RKO (cell line): ENCODE measurements at places on chromosomes 12 and 14.

DNA sequence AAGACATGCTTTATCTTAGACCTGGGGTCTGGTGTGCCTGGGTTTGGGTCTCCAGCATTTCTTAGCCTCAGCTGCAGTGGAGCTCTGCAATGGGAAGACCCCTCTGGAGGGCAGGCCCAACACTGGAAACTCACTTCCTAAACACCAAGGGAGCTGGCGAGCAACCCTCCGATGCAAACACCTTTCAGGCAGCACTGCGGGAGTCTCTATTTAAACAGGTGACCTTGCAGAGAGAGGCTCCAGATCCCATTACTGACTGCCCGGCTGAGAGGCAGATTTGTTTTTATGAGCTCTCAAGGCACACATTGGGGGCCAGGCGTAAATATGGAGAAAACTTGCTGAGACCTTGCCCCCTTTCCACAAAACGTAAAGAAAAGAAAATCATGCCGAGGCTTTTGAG, 195.5 kb downstream of the PAX9 start:
- no peak for DNase-seq

- no peak for DNase-seq
Observed at GRCh38 chr14:28813810-28814209, 47.2 kb downstream of the FOXG1 start.

DNA sequence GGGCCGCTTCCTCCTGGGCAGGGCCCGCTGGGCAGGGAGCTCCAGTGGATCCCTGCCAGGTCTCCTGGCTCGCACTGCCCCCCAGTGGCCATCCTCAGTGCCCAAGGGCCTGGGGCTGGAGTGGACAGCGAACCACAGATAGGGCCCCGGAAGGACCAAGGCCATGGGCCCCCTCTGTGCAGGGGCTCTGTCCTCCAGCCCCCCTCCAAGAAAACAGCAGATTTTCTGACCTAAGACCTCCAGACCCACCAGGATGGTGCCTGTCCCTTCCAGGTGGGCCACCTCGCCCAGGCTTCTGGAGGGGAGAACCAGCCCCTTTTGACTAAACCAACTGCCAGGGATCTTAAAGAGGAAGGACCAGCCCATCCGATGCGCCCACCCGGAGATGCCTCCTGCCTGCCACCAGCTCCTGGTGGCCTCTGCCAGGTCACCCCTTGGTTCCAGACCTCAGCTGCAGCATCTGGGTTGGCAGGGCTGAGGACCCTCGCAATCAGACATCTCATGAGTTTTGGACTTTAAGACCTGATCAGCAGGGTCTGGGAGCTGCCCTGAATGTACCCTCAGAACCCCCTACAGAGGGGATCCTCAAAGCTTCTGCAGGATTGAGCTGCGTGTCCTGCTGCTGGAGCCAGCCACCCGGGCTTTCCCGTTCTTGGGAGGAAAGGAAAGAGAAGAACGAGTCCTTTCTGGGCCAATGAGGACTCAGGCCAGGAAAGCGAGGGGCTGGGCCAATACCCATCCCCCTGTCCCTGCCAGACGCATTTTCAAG, 325.8 kb upstream of the DIO3 start:
- peak; percentile 20 for DNase-seq

GRCh38 chr14:25396128-25396527, 346.2 kb upstream of the STXBP6 start:
- DNase-seq: peak; percentile 6

GRCh38 chr14:64801800-64802199, 77.9 kb downstream of the SPTB start:
- DNase-seq: no peak

DNA sequence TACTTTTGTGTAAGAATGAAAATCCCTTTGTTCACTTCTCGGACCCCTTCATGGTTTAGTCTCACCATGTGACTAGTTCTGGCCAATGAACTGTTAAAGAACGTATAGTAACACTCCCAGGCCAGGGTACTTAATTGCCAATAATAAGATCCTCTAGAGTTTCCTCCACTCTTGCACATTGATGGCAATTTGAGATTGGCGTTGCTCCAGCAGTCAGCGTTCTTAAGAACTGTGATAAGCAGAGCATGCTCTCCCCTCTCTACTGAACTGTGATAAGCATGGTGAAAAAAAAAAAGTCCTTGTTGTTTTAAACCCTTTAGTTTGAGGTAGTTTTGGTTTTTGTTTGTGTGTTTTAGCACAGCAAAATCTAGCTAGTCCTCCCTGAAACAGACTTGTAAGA, 854.5 kb downstream of the SLC6A15 start:
- no peak for DNase-seq

- no peak for DNase-seq
Observed at GRCh38 chr12:121448771-121449315, 48.9 kb downstream of the RNF34 start.

DNA sequence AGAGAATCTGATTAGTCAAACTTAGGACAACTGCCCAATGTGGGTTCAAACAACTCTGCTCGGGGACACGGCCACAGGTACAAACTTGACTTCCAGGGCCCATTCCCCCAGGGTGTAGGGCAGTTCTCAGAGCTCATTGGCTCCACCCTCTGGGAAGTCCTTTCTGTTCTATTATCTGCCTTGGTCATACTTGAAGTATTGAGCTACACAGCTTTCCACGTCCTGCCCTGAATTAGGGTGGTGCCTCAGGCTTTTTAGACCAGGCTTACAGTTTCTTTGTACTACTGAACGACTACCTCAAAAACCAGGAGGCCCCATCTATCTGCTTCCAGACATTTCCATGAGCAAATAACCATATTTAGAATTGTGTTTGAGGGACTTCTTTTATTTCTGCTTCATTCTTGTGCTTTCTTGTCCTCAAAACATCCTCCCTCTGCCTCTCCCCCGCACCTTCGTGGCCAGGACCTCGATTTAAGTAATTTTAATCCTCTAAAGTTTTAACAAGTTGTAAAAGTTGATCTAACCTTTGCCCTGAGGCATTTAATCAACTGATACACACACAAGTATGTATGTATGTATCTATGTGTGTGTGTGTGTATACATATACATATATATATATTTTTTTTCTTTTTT, 281.7 kb upstream of the AMIGO2 start:
- no peak for DNase-seq

GRCh38 chr14:70168406-70168805, 20.3 kb downstream of the SLC8A3 start:
- no peak for DNase-seq

GRCh38 chr12:109759595-109759994, 46.0 kb downstream of the FAM222A start:
- DNase-seq: no peak

- no peak for DNase-seq
Observed at GRCh38 chr12:100185361-100185894, 15.2 kb upstream of the ACTR6 start.

DNA sequence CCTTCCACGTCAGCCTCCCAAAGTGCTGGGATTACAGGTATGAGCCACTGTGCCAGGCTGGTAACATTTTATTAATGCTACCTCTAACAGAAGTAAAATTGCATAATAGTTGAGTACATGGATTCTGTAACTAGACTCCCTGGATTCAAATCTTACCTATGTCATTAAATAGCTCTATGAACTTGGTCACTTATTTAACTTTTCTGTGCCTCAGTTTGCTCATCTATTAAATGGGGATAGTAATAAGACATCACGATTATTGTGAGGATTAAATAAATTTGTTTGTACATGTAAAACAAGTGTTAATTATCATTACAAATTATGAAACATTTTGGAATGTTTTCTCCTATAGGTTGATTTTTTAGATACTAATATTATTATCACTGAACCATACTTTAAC, 6.7 kb downstream of the ACTR6 start:
- no peak for DNase-seq

- no peak for DNase-seq
Observed at GRCh38 chr12:46403719-46404070, 31.1 kb upstream of the SLC38A2 start.

DNA sequence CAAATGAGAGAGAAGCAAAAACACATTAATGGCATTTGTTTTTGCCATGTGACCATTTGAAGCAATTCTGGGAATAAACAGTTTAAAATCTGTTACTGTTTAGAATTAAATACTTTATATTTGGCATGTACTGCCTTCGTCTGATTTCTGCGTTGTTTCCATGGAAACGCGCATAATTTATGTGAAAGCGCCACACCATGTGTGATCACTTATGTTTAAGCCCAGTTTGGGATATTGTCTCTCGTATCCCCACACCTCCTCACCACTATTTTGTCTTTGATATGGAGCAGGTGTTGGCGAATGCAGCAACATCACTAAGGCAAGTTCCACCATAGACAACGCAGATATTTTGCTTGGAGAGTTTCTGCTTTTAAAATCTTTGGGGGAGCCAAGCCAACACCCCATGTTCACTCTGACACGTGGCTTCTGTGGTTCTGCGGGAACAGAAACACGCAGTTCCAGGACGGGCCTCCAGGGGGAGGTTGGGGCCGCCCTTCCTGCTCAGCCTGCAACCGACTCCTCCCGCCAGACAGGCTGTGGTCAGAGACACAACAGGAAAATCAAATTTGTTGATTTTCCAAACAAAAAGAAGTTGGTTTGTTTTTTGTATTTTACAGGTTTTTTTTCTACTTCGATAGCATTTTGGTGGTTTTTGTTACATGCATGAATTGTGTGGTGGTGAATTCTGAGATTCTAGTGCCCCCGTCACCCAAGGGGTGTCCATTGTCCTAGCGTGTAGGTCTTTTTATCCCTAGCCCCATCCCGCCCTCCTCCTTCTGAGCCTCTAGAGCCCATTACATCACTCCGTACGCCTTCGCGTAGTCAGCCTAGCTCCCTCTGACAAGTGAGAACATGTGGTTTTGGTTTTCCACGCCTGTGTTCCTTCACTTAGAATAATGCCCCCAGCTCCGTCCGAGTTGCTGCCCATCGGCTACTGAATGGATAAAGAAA, 101.9 kb upstream of the SFSWAP start:
- peak; percentile 60 for DNase-seq

DNA sequence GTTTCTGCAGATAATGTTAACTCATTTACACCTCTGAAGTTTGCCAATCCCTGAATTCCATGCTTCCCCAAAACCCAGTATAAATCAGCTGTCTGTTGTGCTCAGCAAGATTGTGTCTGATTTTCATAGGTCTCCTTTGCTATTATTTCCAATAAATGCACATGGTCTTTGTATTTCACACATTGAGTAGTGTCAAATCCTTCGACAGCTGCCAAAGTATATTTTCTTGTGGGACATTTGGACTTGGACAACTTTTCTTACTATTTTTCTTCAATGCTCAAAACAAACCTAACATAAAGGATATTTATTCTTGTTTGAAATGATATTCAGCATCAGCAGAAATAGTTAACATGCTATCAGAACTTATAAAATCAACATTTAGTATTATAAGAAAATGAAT, 406.1 kb upstream of the OR4E1 start:
- DNase-seq: no peak

- DNase-seq: no peak
Observed at GRCh38 chr12:59004456-59004855, 84.2 kb upstream of the LRIG3 start.

- DNase-seq: no peak
Observed at GRCh38 chr12:94074216-94074979, 74.0 kb upstream of the PLXNC1 start.

DNA sequence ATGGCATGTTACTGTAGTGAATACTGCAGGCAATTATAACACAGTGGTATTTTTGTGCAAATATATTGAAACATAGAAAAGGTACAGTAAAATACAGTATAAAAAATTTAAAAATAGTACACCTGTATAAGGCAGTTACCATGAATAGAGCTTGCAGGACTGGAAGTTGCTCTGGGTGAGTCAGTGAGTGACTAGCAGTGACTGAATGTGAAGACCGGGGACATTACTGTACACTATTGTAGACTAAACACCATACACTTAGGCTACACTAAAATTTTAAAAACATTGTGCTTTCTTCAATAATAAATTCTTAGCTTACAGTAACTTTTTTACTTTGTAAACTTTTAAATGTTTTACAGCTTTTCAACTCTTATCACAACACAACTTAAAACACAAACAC, 181.7 kb downstream of the GALC start:
- DNase-seq: no peak

- DNase-seq: no peak
Observed at GRCh38 chr14:78202976-78203375, 32.8 kb downstream of the NRXN3 start.
